ENCODE measurements at places on chromosomes 12 and 14.

GRCh38 chr12:49231878-49232655 lies 32.8 kb upstream of the TUBA1C start:
- DNase-seq, result no peak

GRCh38 chr12:114687802-114688201 lies 3.8 kb upstream of the TBX3 start:
- no peak for DNase-seq

DNA sequence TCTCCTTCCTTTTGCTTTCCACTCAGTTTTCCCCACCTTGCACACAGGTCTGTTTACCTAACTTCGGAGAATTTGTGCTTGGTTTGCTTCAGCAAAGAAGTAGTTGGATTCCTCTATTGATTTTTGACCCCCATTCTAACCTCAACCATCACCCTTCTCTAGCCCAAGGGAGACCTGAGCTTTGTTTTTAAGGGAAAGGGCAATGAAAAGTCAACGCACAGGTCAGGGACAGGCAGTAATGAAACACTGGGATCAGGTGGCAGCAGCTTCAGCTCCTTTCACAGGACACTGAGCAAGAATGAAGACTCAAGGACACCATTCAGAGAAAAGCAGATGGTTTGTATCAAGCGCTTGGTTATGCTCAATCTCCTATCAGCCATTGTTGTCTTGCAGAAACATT lies 46.9 kb upstream of the KRR1 start:
- DNase-seq, result no peak

- no peak for DNase-seq
These were observed 424.8 kb downstream of the DIO2 start for GRCh38 chr14:79786522-79786921.

DNA sequence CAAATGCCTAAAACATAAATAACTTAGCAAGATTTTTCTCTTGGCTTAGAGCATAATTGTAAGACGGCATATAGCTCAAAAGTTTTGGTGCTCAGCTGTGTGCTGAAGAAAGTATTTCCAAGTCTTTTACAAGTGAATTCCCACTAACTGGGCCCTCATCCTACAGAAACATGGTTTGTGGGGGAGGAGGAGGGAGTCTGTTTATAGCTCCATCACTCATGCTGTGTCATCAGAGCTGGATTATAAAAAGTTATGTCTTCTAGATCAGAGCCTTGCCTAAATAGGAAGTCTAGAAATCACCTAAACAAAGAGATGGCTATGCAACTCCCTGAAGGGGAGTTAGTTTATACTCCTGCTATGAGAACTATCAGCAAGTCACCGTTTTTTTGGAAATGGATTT lies 65.9 kb upstream of the OTOGL start:
- peak; percentile 68 for DNase-seq

GRCh38 chr12:57127726-57128518 lies at the start of gene LRP1:
Gene LRP1, plus strand, starts transcription at chr12:57128483. Its CDS starts 482 bp downstream, at chr12:57128965.
- DNase-seq, result peak; percentile 30

DNA sequence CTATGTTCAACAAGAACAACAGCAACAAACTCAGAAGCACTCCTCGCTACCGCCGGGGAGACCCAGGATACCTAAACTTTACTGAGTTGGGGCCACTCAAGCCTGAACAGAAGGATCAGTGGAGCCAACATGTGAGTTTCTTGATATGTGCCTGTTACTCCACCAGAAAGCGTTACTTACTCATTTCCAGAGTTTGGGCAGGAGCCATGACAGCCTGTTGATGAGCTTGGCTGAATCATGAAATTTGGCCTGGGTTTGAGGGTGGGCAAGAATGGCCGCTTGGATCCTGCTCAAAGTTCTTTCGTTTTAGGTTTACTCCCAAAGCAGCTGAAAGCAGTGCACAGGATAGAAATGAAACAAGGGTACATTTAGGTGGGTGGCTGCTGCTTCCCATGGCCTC lies 12.0 kb upstream of the GALNT6 start:
- DNase-seq, result no peak

Data from RCC 7860 (cell line).